ENCODE measurements at places on chromosomes 4 and X.

DNA sequence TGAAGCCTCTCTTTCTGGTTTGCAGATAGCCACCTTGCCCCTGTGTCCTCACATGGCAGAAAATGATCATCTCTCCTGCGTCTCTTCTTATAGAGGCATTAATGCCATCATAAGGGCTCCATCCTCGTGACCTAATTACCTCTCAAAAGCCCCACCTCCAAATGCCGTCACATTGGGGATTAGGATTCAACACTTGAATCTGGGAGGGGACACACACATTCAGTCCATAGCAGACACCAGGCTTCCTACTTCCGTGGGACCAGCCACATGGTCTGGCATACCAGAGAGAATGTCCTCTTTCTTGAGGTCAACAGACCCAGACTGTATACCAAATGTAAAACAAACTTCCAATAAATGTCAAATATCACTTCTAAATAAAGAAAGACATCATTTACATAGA is 82.3 kb upstream of the S100G start:
- no peak for DNase-seq

GRCh38 chr4:48254381-48255071 is 15.1 kb downstream of the TEC start:
- no peak for DNase-seq

GRCh38 chr4:60809486-60809800 is 390.7 kb upstream of the ADGRL3 start:
- no peak for DNase-seq

DNA sequence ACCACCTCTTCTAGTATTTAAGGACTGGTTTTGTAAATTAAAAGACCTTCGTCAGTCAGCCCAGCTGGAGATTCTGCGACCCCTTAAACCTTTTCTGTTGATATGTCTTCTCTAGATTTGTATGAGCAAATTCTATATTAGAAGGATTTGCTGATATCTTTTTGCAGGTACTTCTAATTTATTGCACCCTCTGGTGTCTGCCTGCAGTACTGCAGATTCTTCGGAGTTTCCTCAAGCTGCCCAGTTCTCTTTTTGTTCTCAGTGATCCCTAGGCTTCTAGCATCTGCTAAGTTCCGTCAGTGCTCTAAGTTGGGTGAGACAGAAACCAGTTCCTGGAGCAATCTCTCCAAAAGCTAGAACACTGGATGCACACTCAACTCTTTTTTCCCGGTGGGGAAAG is 545.2 kb downstream of the C4orf33 start:
- no peak for DNase-seq

DNA sequence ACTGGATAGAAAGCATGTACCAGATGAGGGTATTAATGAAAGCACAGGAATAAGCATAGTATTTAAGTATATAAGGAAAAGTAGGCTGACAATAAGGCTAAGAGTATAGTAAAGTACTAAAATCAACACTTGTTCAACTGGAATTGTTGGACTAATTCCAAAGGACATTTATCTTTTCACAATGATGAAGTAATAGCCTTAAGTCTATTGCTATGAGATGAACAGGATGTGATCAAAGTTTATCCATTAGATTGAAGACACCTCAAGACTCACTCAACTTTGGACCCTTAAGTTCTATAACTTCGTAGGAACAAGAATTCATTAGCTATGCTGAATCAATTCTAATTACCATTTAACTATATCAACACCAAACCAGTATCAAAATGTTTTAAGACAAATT is 7.6 kb downstream of the MAD2L1 start:
- DNase-seq, result no peak

DNA sequence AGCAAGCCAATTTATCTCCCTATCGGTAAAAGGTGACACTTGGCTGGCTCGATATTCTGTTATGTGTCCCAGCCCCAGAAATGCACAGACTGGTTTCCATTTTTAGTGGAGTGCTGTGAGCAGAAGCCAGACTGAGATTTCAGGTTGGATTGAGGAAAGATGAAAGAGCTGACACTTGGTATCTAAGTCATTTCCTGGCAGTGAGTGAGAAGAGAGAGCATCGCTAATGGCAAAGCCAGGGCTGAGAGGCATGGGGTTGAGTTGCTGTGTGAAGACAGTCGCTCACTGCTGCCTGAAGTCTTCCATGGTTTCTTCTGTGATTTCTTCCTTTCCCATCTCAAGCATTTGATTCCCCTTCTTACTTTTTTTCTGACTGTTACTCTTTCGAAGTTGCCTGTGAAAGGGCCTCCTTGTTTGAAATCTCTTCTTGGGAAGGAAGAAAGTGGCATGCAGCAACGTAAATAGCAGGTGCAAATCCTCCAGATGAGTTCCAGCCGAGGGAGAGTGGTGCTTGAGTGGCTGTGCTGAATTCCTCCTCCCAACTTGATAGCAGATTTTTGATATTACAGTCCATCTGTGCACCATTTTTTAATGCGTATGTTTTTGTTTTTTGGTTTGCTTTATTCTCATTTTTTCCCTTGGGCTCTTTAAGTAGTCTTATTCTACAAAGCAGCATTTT is 109.2 kb upstream of the LIMCH1 start:
- DNase-seq, result no peak

- no peak for DNase-seq
These were observed 99.0 kb downstream of the STIM2 start for GRCh38 chr4:26959654-26960047.

- DNase-seq, result peak; percentile 6
These were observed 121.2 kb downstream of the GASK1B start for GRCh38 chr4:158051401-158052235.

- DNase-seq, result no peak
These were observed 1.4 kb downstream of the PGM2 start for GRCh38 chr4:37827802-37828321.

DNA sequence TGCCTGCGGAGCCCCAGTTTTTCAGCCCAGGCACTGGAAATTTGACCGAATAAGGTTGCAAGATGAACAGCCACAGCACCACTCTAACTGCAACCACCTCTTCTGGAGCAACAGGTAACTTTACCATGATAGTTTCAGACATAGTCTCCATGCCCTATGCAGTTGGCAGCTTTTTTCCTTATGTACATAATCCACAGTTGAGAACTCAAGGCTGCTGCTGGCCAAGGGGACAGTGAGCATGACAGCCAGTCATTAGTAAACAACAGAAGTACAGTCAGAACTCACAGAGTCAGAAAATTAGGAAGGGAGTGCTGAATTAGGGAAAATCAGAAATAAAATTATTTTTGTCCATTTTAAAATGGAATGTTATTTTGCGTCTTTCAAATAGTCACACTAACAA is 192.7 kb upstream of the NHS start:
- no peak for DNase-seq

- DNase-seq, result no peak
These were observed 33.3 kb downstream of the CASK start for GRCh38 chrX:41890026-41890423.

GRCh38 chrX:55867181-55867651 is 149.7 kb downstream of the RRAGB start:
- DNase-seq, result no peak

DNA sequence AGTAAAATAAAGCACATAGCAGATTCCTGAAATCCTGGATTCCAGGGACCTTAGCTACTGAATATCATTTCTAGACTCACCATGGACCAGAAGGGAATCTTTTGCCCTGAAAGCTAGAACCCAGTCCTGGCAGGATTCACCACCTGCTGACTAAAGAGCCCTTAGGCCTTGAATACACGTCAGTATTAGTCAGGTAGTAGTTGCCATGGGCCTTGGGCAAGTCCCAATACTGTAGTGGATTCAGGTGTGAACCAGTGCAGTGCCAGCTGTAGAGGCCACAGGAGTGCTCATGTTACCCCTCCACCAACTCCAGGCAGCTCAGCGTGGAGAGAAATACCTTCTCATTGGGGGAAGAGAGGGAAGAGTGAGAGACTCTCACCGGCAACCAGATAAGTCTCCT is 64.1 kb upstream of the UBQLN2 start:
- DNase-seq, result no peak

DNA sequence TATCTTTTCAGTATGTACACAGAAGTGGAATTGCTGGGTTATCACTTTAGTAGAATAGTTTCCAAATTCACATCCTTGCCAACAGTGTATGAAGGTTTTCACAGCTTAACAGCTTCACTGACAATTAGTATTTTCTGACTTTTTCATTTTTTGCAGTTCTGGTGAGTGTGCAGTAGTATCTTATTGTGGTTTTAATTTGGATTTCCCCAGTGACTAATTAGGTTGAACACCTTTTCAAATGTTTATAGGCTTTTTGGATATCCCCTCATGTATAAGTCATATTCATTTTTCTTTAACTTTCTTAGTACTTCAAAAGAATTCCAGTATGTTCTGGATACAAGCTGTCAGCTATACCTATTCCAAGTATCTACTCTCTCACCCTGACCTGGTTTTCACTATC is 37.1 kb downstream of the BRCC3 start:
- no peak for DNase-seq

Data from A549 (cell line).